Activated gamma-delta T cell treated with Interleukin-2 at 50 U/mL for 16 hours (primary cell): ENCODE measurements at places on chromosomes 5 and 9.

DNA sequence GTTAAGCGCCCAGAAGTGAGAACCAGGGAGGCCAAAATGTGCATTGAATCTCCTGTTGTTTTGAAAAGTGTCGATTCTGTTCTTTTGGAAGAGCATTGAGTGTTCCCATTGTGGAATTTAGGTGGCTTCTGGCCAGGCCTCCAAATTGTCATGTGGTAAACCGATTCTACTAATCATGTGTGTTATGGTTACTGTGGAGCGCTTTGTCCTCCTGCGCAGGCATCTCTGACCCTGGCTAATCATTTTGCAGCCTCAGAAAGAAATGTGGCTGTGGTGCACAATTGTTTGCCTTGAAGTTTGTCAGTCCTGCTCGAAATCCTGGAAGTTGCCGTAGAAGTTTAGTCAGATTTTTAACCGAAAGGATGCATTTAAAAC lies 121.3 kb downstream of the RASGRF2 start:
- DNase-seq: no peak

DNA sequence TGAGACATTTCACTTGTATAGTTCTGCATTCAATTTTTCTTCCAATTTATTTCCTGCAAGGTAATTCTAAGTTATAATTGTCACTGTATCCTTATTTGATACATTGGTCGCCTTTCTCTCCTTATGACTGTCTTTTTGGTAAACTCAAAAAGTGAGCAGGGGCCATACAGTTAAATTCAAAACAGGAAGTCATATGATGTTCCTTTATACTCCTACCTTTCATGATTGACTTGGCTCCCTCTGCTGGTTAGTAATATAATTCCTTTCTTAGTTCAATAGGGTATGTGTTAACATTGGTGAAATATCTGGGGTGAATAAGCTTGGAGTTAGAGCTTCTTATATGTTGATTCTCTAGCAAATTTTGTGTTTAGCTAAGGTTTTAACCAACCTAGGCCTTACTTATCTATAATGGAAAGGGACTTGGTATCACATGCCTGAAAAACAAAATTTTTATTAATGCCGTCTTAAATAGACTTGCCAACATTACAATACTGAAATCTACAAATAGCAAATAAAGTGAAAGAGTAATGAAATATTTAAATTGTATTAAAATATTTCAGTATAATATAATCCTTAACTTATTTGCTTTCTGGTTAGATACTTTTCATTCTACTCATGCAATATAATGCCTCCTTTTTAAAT lies 6.0 kb upstream of the NIPBL start:
- no peak for DNase-seq

DNA sequence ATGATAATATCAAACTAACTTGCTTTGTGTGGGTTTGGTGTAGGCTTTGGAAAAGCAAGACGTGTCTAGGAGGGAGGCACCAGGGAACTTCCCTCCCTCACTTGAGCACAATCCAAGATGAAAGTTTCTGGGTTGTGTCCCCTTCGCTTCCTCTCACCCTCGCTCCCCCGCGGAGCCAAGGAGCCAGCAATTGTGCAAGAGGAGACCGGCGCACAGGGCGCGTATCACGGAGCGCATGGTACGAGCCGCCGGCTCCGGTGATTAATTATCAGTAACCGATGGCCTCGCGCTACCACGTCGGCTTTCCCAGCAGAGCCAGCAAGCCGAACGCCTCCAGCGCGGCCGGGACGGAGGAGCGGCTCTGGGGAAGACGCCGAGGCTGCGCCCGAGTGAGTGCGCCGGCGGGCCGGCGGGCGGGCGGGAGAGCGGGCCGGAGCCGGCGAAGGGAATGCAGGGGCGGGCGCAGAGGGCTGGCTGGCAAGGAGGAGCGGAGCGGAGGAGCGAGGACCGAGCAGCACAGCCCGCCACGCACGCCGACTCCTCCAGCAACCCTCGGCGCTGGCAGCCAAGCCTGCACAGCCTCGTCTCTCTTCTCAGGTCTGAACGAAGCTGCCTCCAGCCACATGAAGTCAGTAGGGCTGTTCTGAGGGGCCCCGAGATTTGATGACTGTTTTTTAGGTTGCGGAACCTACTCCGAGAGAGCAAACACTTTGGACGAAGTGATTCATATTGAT lies 143.6 kb downstream of the BNC2 start:
- no peak for DNase-seq

- no peak for DNase-seq
Measured at GRCh38 chr5:178338750-178339144, 106.1 kb upstream of the PHYKPL start.

GRCh38 chr9:27763831-27764230 lies 190.6 kb upstream of the C9orf72 start:
- no peak for DNase-seq

- DNase-seq: no peak
Measured at GRCh38 chr9:136939996-136940525, 4.5 kb downstream of the FBXW5 start.

DNA sequence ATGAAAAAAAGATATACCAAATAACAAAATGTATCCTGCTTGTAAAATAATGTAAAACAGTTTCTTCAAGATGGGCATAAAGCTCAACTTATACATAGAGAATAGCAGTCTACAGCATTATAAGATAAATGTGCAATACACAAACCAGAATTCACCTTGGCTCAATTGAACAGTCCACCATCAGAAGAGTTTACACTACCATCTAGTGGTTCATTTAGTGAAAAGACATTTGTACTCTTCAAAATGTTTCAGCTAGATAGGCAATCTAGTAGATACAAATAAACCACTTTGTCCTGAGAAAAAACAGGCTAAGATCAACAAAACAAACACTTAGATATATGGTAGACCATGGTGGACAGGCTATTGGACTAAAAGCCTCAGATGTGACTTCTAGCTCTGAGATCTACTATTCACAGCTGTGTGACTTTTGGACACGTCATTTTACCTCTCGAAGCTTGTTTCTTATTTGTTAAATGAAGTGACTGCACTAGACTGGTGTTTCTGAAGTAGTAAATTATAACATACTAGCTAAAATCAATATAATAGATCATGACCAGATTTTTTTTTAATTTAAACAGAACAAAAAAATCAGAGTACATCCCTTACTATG lies 22.1 kb upstream of the TPD52L3 start:
- DNase-seq: no peak

GRCh38 chr5:19987612-19988361 lies at the start of gene CDH18:
Gene CDH18, minus strand, starts transcription at chr5:19988200. Its CDS starts 149,214 bp downstream, at chr5:19838986.
- no peak for DNase-seq

- DNase-seq: no peak
Measured at GRCh38 chr5:175457466-175457865, 13.5 kb upstream of the DRD1 start.

GRCh38 chr9:116687754-116688135 lies 640 bp downstream of the TRIM32 start:
- DNase-seq: no peak

DNA sequence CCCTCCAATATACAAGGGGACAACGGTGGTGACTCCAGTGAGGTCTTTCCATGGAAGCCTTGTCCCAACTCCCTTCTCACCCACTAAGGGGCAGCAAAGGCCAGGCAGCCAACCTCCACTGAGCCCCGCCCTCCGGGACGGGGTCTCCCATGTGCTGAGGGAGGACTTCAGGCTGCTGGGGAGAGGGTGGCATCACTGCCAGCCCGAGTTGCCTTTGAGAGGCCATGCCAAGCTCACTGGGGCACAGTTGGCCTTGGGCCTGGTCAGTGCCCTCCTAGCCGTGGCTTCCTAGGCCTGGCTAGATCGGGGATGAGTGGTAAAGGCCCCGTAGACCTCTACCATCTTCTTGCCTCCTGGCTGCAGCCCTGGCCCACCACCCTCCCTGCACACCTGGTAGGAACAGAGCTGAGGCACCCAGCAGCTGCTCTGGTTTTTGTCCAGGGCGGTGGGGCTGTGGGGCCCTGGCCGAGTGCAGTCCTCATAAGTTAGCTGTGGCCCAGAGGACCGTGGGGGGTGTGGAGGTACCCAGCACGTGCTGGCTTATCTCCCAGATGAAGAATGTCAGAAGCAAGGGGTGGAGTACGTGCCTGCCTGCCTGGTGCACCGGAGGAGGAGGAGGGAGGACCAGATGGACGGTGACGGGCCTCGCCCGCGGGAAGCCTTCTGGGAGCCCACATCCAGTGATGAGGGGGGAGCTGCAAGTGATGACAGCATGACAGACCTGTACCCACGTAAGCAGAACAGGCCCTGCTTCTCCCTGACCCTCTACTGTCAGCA lies 3.2 kb downstream of the SURF2 start:
- no peak for DNase-seq

DNA sequence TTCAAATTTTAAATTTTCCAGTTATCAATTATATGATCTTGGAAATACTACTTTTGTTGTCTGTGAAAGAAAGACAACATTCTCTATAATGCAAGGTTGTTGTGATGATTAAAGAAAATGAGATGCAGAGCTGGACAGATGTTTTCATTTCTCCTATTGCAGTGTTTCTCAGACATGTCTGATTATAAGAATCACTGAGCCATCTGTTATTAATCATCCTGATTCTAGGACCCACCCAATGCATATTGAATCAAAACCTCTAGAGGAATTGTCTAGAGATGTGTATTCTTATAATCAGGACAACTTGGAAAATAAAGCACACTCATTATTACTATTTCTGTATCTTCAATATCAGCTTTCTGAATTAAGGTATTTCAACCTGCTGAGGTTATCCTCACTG lies 121.1 kb upstream of the ASTN2 start:
- DNase-seq: no peak

DNA sequence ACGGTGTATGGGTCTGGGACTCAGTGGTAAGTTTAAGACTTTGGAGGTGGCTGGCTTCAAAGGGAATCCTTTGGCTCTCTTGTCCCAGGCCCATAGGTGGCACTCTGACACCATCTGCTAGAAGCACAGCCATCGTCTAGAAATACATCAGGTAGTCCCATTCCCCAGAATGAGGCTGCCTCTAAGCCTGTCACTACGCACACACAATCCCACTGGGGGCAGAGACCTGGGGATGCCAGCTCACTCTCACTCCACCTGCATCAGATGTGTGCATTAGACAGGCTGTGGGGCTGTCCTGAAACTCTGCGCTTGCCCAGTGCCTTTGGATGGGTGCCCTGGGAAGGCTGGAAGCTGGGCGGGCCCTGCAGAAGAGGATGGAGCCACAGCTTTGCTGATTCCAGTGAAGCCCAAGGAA lies 127.5 kb upstream of the PANK3 start:
- no peak for DNase-seq
